ENCODE measurements at places on chromosomes 3 and 15.

DNA sequence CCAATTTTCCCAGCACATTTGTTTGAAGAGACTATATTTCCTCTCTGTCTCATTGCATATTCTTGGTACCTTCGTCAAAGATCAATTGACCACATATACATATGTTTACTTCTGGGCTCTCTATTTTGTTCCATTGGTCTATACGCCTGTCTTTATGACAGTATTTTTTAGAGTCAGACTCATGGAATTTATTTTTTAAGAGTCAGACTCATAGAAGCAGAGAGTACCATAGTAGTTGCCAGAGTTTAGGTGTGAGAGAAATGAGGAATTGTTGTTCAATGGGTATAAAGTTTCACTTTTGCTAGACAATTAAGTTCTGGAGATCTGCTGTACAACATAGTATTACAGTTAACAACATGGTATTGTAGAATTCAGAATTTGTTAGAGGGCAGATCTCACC, 27.1 kb downstream of the PLA2G4F start:
- no peak for ATAC-seq

DNA sequence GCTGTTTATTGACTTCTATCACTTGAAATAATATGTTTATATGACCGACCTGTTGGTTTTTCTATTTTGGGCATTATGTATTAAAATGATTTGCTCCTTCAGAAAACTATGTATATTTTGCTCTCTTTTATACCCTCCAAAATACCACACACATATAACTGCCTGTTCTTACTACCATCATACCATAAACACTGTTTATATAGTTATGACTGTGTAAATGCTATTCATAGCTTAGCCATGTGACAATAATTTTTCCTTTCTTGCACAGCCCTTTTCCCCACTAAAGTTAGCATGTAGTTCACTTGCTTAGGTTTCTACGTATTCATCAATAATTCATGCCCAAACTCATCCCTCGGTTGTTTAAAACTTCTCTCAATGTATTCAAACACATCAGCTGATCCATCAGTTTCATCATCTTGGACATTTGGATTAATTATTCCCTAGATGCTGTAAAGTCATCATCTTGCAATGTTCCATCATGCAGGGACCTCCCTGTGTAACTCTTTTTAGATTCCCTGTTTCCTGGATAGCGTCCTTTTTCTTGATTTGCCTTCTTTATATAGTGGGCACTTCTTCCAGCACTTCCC, 8.2 kb upstream of the RYK start:
- ATAC-seq = no peak

GRCh38 chr3:147089286-147089685, 317.1 kb downstream of the ZIC4 start:
- no peak for ATAC-seq

- peak; percentile 82 for ATAC-seq
These were observed 273.3 kb upstream of the ICE2 start for GRCh38 chr15:60751985-60752952.

DNA sequence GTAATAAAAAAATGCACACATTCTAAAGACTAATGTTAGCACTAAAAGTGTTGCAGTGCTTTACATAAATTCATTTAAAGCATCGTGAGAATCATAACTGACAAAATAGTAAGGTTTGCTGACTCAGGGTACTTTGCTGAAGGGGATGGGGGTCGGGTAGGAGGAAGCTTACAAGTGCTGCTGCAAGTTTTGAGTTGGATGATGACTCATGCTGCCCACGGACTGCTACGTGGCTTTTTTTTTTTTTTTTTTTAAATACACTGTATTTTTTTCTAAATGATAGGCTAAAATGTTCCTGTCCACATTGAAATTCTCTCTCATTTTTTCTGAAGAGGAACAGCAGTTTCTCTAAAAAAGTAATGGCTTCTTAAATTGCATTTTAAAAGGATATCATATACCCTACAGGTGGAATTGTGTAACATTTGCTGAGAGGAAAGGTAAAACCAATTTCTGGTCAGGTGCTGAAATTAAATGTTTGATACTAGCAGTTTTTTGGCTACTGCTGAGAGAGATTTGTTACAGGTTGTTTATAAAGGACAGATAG, 2.2 kb downstream of the MAPK6 start:
- peak; percentile 41 for ATAC-seq

- ATAC-seq = no peak
These were observed 88.5 kb upstream of the MNS1 start for GRCh38 chr15:56553486-56553885.

- ATAC-seq = no peak
These were observed 548.8 kb upstream of the MDFIC2 start for GRCh38 chr3:70861234-70861633.

DNA sequence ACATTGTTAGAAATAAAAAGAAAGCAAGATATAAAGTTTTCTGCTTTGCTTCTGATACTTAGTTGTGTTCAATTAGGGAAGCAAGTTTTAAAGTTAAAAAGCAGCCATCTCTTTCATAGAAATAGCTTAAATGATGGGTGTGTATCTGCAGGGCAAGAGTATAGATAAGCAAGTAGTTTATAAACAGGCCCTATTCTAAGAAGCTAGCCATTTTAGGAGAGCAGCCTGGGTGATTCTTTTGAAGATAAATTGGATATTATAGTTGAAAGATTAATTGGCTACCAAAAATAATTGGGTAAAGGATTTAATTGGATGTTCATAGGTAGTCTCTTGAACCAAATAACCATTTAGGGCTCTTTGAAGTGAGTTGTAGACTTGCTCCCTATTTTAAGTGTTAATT, 5.6 kb downstream of the EIF3J start:
- ATAC-seq = no peak

DNA sequence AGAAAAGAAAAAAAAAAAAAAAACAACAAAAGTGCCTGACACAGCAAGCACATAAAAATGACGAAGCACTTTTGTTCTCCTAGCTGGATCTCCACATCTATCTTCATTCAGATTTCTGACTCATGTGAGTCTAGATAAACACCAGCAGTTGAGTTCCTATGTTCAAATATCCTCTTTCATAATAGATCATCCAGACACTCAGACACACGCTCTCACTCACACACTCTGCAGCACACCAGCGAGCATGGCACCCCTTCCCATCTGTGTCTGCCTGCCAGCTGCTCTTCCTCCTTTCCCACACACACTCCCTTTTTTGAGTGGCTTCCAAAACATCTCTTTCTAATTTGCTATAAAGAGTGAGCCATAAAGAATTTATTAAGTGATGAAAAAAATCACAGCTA, 19.8 kb upstream of the CELF6 start:
- ATAC-seq = peak; percentile 93

- ATAC-seq = no peak
These were observed 154.4 kb downstream of the DNAJB8 start for GRCh38 chr3:128312271-128312670.

GRCh38 chr3:43958005-43958770, 267.4 kb downstream of the ABHD5 start:
- no peak for ATAC-seq

DNA sequence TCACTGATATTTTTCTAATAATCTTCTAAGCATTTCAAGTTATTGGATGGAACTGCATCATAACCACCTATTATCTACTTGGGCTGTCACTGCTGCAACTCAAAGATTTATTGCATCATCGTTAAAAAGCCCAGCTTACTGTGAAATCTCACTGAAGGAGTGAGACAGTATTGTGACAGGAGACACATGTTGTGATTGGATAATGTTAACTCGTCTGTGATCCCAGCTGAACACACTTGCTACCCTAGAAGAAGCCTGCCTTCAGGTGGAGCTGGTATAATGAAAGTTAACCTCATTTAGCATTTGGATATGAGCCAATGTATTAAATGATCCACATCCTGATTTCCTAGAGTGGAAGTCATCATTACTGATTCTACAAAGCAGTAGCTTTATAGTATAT, 138.1 kb downstream of the MAP2K5 start:
- peak; percentile 18 for ATAC-seq

- ATAC-seq = peak; percentile 60
These were observed 50.2 kb downstream of the PDHB start for GRCh38 chr3:58383476-58383875.

- peak; percentile 96 for ATAC-seq
These were observed 27.7 kb downstream of the CCDC54 start for GRCh38 chr3:107404727-107405469.

DNA sequence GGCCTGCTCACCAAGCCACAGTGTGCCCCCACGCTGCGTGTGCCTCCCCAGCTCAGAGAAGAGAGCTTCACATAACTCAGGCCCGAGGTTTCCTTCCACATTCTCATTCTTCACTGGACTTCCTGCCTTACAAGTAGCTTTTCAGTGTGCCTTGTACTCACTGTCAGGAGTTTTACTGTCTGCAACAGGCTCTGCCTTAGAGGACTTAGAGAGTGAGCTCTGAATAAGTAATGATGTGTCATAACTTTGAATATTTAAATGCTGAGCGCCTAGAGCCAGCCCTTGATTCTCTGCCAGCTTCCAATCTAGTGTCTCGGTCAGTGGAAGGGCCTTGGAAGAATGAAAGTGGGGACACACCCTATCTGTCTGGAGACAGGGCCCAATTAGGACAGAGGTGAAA, 41.8 kb downstream of the ITGB5 start:
- peak; percentile 94 for ATAC-seq

DNA sequence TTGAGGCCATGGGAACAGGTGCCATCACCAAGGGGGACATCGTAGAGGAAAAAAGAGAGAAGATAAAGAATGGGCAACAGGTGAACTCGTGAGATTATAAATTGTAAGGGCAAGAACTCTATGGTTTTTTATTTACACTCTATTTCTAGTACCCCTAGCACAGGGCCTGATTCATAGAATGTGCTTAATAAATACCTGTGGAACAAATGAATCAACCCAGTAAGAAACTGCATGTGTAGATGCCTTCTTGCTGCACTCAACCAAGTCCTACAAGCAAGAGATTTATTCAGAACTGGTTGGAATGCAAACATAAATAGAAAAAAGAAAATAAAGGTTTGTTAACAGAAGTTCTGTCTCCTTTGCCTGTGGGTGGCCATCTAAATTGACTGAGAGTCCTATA, 18.7 kb upstream of the KPNA1 start:
- ATAC-seq = no peak

GRCh38 chr15:60469893-60470641, 8.9 kb downstream of the ICE2 start:
- ATAC-seq = peak; percentile 53

- ATAC-seq = no peak
These were observed 49.8 kb upstream of the CSPG5 start for GRCh38 chr3:47628426-47628825.

GRCh38 chr15:38243278-38244055, 9.2 kb upstream of the SPRED1 start:
- ATAC-seq = no peak

- no peak for ATAC-seq
These were observed 224.3 kb downstream of the CDIN1 start for GRCh38 chr15:36803773-36804172.

DNA sequence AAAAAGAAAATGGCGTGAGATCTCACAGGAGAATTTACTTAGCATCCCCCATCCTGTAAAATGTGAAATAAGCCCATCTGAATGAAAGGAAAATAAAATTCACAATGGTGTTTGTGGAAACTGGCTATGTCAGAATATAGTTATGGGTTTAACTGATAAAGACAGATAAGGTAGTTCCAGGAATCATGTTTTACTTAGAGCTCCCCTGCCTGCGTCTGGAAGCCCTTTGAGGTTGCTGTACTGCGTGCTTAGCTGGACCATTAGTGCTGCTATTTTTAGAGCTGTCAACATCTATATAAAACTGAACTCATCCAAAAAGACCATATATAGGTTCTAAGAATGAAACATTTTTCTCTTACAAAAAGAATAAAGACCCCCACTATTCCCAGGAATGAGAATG, 130.8 kb downstream of the LSAMP start:
- peak; percentile 98 for ATAC-seq

GRCh38 chr3:142664819-142665218, 59.0 kb upstream of the TRPC1 start:
- no peak for ATAC-seq

- ATAC-seq = no peak
These were observed 984 bp downstream of the FGF7 start for GRCh38 chr15:49423901-49424550.

DNA sequence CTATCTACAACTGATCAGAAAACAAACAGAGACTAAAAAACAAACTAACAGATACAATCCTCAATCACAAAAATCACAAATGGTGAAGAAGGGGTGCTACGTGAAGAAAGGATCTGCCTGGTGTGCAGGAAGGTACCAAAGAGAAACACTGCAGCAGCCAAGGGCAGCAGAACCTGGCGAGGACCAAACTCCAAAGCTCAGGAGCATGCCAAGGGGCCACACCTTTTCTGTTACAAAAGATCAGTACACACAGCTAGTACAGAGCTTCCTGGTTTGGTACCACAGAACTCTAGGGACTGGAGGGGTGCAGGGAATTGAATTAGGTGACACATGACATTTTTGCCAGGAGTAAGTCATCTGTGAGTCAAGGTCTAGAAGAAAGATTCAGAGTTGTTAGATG, 107.4 kb upstream of the GRM7 start:
- ATAC-seq = no peak

GRCh38 chr3:42508562-42508961, 6.1 kb downstream of the VIPR1 start:
- ATAC-seq = no peak

- no peak for ATAC-seq
These were observed 1.6 kb upstream of the IDH3A start for GRCh38 chr15:78147566-78147965.

DNA sequence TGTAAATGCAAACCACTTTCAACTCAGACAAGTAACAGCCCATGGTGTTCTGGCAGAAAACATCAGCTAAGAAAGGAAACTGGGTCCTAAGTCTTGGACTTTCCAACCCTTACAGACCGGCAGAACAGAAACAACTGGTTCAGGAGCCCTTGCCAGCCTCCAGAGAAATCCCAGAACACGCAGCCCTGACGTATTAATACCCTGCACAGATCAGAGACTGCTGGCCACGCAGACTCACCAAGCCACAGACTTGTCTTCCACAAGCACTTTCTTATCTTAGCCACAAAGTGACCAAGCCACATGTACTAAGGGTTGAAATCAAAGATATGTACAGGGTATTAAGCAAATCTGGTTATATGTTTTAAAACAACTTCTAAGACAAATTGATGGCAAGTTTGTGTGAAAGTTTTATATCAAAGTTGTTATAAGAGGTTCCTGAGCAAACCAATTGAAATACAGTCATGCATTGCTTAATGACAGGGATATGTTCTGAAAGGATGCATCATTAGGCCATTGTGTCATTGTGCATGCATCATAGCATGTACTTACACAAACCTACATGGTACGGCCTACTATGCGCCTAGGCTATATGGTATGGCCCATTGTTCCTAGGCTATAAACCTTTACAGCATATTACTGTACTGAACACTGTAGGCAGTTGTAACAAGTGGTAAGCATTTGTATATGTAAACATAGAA, 36.8 kb downstream of the BTD start:
- no peak for ATAC-seq

- ATAC-seq = no peak
These were observed 45.5 kb downstream of the SUSD5 start for GRCh38 chr3:33173103-33173502.

GRCh38 chr3:112931736-112932521, 43.0 kb downstream of the CD200R1 start:
- no peak for ATAC-seq

DNA sequence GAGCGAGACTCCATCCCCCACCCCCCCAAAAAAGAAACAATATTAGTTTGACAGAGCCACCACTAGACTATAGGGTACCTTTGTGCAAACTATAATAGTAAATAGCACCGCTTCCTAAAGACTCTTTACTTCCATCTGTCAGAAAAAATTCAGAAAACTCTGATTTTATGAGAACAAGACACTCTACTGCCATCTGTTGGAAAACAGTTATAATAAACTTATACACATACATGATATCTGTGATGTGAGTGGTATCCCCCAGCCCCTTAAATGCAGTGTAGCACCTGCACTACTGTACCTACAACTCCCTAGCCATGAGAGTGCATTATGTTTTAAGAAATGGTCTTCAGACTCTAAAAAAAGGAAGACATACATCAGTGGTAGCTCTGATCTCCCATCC, 47.1 kb upstream of the CTDSPL start:
- ATAC-seq = peak; percentile 63

Data from SK-N-SH treated with all-trans-retinoic acid at 6 μM for 48 hours (cell line).